ENCODE measurements at places on chromosomes 16 and 17.

GRCh38 chr17:76968707-76969597 lies 100.7 kb downstream of the MGAT5B start:
- peak; percentile 65 for DNase-seq

GRCh38 chr16:29900888-29901606 lies 759 bp downstream of the ASPHD1 start:
- no peak for DNase-seq

DNA sequence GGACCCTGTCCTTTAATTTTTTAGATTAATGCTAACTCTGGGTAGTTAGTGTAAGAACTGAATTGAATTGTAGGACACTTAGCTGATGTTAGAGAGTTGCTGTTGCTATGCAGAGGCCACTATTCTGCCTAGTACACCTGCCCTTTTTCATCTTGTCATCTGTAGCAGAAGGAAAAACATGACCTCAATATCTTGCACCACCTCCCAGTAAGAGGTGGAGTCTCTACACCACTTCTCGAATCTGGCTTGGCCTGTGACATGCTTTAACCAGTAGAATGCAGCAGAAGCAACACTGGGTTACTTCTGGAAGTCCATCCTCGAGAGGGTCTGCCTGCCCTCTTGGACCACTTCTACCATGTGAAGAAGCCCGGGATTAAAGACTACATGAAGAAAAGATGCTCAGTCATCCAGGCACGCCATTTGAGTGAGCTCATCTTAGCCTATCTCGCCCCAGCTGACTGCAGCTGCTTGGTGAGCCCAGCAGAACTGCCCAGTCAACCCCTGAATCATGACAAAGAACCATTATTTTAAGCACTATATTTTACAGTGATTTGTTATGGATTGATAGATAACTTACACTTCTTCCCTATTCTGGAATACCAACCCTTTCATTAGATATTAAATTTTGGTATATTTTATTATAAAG lies 153.5 kb downstream of the MYO1D start:
- DNase-seq: no peak

DNA sequence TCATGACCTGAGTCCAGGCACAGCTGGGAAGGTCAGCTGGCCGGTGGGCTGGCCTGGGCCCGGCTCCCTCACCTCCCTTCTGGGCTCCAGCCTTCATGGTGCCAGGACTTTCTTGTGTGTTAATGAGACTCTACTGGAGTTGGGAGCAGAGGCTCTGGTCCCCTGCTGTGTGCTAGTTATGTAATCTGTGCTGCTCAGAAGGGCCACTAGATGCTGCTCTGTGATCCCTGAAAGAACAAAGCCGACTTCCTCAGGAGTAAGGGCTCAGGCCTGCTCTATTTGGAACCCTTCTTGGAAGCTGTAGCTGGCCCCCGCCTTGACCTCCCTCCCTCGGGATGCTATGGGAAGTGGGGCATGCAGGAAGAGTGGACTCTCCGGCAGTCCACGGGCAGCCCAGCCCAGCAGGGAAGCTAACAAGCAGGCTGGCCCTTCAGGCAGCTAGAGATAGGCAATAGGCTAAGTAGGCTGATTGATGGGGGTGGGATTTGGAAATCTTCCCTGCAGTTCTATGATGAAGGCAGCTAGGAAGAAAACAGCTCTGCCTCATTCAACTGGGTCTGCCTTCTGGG lies 3.3 kb upstream of the CDK5R1 start:
- no peak for DNase-seq
